NCI-H1436 treated with DMSO at 0.1 percent for 48 hours (cell line): ENCODE measurements at places on chromosomes 16 and 17.

- no peak for DNase-seq
Measured at GRCh38 chr17:28395968-28396367, 10.0 kb downstream of the SLC46A1 start.

- DNase-seq, result no peak
Measured at GRCh38 chr16:8044796-8045195, 545.5 kb downstream of the TMEM114 start.

GRCh38 chr17:70053241-70054234 is 21.5 kb upstream of the KCNJ16 start:
- DNase-seq, result no peak

- DNase-seq, result no peak
Measured at GRCh38 chr16:80746231-80746630, 58.2 kb downstream of the CDYL2 start.

GRCh38 chr17:43151880-43152456 is 19.0 kb upstream of the NBR1 start:
- no peak for DNase-seq

GRCh38 chr16:85090181-85090580 is 22.1 kb downstream of the CIBAR2 start:
- no peak for DNase-seq

GRCh38 chr16:87735270-87736007 is 30.3 kb downstream of the KLHDC4 start:
- DNase-seq, result no peak

DNA sequence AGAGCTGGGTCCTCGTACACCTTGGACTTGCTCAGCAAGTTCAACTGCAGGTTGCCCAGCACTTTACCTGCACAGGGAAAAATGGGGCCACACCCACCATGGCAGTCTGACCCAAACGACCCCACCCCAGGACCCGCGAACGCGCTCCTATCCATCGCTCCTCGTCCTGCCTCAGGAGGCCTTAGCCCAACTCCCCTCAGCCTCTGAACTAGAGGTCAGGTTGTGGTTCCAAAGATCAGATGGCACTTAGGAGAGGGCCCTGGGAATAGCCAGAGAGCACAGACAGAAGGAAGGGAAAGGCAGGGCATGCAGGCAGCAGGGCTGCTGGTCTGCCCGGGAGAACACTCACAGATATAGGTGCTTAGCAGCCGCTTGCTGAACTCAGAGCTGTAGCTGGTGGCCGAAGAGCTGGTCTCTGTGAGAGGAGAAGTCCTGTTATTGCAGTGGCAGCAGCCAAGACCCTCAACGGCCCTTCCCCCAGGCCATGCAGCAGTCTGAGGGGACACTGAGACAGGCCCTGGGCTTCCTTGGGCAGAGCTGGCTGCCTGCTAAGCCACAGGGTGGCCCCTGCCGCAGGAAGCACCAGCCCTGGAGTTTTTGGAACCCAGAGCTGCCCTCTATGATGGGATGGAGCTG is 6.9 kb downstream of the ZACN start:
- no peak for DNase-seq

DNA sequence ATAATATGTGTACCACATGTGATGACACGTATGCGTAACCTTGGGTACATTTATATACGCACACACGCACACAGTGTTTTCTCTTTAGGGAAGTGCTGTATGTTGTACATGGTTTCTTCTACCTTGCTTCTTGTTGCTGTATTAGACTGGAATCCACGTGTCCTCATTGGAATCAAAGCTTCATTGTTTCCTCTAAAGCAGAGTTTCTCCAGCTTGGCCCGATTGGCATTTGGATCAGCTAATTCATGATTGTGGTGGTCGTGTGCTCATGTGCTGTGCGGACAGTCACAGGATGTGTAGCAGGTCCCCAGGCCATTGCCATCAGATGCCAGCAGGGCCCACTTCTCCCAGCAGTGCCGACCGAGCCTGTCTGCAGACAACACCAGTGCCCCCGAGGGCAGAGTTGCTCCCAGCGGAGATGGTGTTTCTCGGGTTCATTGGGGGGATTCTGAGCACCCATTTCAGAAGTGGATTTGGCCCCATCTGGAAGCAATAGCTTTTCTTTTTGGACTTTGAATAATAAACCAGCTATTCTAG is 148.4 kb downstream of the RPTOR start:
- no peak for DNase-seq

DNA sequence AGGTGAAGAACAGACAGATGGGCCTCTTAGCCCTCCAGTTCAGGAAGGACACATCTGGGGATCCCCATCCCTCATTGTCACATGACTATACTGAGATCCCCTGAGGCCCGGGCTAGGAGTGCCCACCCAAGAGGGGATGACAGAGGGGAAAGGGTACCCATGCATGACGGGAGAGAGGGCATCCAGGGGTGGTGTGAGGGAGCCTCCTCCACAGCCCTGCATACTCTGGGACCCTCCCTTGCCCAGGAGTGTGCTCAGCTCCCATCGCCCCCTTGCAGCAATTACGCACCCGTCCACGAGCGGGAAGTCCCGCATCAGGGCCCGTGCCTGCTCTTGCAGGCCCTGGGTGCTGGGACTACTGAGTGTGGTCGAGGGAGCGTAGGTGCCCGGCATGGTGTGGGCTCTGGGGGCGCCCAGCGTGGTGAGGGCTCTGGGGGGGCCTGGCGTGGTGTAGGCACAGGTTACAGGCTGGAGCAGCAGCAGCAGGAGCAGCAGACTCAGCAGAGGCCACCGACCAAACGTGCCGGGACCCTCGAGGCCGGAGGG is 6.5 kb downstream of the DPEP2 start:
- no peak for DNase-seq

GRCh38 chr16:85483424-85483823 is 129.7 kb upstream of the GSE1 start:
- DNase-seq, result peak; percentile 44

- DNase-seq, result no peak
Measured at GRCh38 chr17:80352216-80352895, 62.6 kb upstream of the ENDOV start.

DNA sequence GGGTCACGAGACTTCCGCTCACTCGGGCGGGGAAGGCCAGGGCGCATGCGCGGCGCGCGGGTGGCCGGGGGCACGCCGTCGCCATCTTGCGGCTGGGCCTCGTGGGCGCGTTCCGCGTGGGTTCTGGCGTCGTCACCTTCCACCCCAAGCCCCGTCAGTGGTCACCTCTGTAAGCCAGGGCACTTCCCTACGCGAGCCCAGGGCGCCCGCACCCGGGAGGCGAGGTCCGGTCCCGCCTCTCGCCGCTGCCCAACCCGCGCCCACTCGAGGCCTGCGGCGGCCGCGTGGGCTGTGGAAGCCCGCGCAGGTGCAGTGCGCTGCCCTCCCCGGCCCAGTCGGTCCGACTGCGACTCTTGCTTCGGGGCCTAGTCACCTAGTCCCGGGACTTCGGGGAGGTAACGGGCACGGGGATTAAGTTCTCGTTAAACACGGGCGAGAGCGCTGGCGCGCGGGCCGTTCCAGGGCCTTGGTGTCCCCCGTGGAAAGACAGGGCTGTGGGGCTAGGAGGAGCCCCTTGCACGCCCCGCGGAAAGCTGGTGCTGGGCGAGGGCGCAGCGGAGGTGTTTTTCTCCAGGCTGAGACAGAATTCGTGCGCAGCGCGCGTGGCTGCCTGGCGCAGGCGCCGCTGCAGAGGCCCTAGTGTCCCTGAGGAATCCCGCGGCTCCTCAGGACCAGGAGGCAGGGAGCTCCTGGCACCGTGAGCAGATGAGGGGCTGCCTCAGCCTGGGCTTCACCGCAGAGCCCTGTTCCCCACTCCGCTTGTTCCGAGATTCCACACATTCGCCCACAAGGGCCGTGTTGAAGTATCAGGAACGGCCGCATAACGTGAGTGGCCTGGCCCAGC is 472 bp upstream of the ARHGDIA start:
- peak; percentile 49 for DNase-seq

GRCh38 chr17:17745476-17746455 is 64.5 kb downstream of the RAI1 start:
- DNase-seq, result no peak

DNA sequence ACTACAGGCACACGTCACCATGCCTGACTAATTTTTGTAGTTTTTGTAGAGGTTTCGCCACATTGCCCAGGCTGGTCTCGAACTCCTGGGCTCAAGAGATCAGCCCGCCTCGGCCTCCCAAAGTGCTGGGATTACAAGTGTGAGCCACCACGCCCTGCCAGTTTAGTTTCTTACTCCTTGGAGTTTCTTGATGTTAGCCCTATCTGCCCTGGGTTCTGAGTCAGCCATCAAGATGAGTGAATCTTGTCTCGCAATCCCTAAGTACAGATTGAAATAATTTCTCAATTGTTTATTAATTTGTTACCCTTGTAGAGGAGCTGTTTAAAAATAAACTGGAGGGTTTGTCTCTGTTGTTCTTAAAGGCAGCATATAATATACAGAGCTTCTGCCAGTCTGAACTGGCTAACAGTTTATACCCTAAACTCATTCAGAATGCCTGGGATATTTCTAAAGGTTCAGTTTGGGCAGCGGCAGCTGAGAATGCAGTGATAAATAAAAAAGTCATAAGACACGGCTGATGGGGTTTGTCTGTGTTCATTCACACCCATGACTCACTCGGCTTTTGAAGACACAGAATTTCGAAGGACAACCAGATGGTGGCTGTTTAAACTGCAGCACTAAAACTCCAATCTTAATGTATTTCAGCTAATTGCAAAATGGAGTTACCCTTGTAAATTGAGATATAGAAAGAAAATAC is 39.6 kb downstream of the GPRC5B start:
- DNase-seq, result no peak

- DNase-seq, result no peak
Measured at GRCh38 chr17:38896346-38896954, 26.6 kb downstream of the LASP1 start.

GRCh38 chr17:9948928-9949327 is 43.9 kb upstream of the RCVRN start:
- DNase-seq, result no peak

DNA sequence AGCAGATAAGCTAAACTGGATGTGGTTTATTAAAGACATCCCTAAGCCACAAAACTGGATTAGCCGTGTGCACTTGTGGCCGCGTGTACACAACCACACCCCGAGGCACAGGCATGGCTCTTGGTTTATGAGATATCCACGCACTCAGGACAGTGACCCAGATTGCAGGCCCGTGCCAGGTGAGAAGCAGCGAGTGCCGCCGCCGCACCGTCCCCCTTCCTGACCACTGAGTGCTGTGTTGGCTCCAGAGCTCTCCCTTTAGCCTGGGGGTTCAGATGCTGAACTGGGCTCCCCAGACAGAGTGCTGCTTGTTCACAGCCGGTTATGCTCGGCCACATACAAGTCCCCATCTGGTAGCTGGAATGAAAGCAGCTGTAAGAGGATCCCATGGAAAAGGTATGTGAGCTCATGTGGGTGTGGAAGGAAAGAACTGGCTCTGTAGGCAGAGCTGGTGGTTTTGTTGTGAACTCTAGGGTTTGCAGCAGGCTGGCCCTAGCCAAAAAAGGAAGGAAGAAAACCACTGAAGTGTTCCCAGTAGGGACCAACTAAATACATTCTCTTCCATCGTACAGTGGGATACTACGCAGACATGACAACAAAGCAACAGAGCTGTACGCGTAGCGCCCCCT is 29.5 kb downstream of the KNOP1 start:
- no peak for DNase-seq

- no peak for DNase-seq
Measured at GRCh38 chr16:84347161-84347560, 21.2 kb upstream of the ATP2C2 start.

DNA sequence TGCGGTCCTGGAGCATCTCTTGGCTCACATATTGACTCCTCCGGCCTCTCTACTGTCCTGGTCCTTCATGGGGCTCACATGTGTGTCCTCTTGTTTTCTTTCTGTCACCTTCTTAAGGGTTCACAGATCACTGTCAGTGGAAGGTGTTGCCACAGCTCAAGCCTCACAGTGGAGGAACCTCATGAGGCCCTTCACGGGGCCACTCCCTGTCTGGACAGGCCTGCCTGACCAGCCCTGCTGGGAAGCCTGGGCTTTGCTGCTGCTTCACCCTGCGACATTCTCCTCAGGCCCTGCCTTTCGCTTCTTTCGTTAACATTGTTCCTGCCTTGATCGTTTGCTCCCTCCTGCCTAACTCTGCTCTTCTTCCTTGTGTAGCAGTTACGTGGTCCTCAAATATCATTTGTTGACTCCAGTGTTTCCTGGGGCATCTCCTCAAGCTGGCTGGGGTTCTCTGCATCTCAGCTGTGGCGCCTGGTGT is 55.9 kb downstream of the WDR45B start:
- no peak for DNase-seq

DNA sequence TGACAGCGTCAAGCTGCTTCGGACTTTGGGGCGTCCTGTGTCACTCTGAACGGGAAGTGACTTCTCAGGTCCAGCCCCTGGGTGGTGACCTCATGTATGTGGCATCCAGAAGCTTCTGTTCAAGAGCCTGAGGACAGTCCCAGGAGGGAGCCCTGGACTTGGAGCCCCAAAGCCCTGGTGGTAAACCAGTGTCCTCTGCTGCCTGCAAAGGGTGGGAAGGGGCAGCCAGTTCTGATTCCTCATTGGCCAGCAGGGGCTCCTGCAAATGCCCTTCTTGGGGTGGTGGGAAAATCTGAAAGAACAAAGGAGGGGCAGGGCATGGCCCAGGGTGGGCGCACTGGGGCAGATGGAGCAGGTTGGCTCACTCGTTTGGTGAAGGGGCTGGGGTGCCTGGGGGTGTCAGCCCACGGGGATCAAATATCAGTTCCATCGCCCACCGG is 1.6 kb downstream of the OSGIN1 start:
- no peak for DNase-seq

GRCh38 chr16:87006789-87007745 is 310.1 kb downstream of the C16orf95 start:
- DNase-seq, result no peak

DNA sequence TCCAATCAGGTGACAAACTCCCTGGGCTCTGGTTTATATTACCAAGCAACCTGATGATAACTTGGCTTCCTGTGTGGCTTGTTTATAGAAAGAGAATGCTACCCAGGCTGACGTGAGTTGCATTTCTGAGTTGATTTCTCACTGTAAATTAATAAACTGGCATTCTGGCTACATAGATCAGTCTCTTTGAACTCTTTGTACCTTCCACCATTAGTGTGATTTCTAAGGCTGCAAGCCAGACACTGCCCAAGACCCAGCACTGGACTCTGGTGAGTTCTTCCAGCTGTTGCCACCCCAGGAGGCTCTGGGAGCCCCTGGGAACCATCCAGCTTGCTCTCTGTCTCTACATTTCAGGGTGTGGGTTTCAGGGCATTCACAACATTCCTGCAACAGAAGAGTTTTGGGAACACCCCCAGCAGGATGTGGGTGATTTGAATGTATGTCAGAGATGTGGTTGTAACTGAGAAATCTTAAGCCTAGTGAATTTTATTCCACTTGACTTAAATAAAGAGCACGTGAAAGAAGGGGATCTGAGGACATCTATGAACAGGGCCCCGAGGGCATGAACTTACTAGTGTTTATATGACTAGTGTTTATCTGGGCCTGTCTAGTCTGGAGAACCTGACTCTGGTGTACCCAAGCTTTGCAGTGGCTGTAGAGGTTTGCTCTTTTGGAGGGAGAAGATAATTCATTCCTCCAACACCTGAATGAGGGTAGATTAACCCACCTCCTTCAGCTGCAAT is 30.3 kb upstream of the LRRC37A start:
- DNase-seq, result peak; percentile 26

- no peak for DNase-seq
Measured at GRCh38 chr17:21368545-21369246, 7.5 kb upstream of the KCNJ12 start.

GRCh38 chr17:394718-395095 is 42.1 kb upstream of the RPH3AL start:
- DNase-seq, result no peak

GRCh38 chr16:88022076-88023042 is 71.1 kb downstream of the BANP start:
- no peak for DNase-seq
